ENCODE measurements at places on chromosomes 2 and 18.

GRCh38 chr18:30819619-30820018, 222.9 kb downstream of the DSC3 start:
- DNase-seq, result no peak

GRCh38 chr18:23163786-23164533, 28.7 kb downstream of the CABLES1 start:
- DNase-seq, result no peak

- no peak for DNase-seq
Measured at GRCh38 chr2:207825978-207826377, 56.3 kb upstream of the FZD5 start.

DNA sequence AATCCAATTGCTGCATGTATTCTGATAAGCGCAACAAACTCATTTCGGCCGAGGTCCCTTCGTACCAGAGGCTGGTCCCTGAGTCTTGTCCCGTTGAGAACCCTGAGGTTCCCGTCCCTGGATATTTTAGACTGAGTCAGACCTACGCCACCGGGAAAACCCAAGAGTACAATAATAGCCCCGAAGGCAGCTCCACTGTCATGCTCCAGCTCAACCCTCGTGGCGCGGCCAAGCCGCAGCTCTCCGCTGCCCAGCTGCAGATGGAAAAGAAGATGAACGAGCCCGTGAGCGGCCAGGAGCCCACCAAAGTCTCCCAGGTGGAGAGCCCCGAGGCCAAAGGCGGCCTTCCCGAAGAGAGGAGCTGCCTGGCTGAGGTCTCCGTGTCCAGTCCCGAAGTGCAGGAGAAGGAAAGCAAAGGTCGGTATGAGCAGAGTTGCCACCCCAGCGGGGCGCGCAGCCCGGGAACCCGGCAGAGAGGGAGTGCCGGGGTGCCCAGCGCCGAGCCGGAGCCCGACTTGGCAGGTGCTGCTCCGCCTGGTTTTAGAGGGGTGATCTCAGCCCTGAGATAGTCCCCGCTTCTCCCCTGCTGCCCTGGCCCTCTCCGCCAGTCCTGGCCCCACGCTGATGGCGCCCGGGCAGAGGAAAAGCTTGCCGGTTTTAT, 714 bp downstream of the HOXD10 start:
- DNase-seq, result no peak

DNA sequence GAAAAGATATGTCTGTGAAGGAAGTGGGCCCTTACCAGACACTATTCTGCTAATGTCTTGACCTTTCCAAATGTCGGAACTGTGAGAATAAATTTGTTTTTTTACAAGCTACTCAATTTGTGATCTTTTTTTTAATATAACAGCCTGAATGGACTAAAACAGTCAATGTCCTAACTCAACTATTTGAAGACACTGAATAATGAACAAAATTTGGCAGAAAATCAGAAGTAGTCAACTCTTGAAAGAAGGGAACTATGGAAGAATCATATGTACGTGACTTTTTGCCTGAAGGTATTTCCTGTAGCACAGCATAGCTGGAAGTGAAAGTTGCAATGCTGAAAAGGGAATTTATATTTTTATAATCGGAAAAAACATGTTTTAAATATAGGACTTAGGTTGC, 351.8 kb upstream of the TFPI start:
- no peak for DNase-seq

- DNase-seq, result no peak
Measured at GRCh38 chr2:97774425-97774824, 61.0 kb downstream of the ZAP70 start.

GRCh38 chr18:40984856-40985255, 970.2 kb upstream of the PIK3C3 start:
- no peak for DNase-seq

DNA sequence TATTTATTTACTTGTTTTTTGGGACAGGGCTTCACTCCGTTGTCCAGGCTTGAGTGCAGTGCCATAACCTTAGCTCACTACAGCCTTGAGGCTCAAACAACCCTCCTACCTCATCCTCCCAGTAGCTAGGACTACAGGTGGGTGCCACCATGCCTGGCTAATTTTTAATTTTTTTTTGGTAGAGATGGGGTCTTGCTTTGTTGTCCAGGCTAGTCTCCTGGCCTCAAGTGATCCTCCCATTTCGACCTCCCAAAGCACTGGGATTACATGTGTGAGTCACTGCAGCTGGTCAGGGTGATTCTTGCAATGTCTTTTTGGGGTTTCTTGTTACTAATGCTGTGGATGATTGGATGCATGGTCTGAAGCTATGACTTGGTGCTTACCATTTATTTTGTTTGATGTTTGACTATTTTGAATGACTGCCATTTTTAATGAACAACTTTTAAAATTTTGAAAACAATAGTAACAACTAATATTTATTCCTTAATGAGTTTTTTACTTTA, 6.5 kb downstream of the CERS6 start:
- no peak for DNase-seq

GRCh38 chr2:120702801-120703200, 32.9 kb upstream of the GLI2 start:
- no peak for DNase-seq

GRCh38 chr18:59232309-59233016, 12.5 kb downstream of the GRP start:
- no peak for DNase-seq

DNA sequence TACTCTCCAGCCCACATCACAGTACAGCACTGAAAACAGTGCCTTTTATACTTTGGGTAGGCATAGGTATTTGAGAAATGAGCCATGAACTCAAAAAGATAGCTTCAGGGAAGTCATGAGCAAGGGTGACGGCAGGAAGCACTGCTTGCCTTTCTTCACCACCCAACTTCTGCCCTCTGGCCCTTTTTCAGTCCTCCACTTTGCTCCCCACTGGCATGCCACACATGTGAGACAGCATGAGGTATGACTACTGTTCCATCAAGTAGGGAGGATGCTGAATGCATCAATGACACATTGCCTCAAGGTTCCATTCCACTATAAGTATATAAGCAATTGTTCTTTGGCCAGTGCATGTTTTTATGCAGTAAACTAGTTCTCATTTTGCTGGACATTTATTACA, 373.0 kb downstream of the NRXN1 start:
- no peak for DNase-seq

DNA sequence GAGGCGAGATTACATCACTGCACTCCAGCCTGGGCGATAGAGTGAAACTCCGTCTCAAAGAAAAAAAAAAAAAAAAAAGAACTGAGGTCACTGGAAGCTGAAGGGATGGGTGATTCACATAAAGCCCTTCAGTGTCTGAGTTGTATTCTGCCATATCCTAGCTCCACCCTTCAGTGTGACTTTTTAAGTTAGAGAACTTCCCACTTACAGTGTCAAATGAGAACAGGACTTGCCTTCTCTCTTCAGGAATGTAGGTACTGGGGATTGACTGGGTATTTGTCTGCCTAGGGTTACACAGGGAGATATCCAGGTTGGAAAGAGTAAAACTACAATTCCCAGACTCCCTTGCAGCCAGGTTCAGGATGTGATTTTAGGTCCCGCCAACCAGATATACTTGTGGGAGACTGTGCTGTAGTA, 37.9 kb downstream of the EHD3 start:
- DNase-seq, result no peak

GRCh38 chr2:78145395-78145996, 623.3 kb upstream of the LRRTM4 start:
- DNase-seq, result no peak

DNA sequence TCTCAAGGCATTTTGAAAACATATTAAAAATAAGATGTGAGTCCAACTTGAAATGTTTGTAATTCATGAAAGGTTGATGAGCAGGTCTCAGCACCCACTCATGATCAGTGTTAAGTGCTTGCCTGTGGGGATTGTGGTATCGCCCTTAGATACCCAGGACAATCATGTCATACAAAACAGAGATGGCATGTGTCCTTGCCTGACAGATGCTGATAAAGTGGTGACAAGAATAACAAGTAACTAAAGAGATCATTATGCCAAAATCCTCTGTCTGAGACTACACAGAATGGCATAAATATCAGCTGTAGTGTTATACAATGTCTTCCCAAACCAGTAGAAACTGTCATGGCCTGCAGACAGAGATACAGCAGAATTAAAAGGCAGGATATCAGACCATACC, 930.3 kb downstream of the SUCLG1 start:
- no peak for DNase-seq

GRCh38 chr2:220000080-220000479, 372.6 kb downstream of the SLC4A3 start:
- no peak for DNase-seq

GRCh38 chr18:51342815-51343214, 145.3 kb upstream of the MEX3C start:
- DNase-seq, result no peak

All from NCI-H2081 (cell line).